ENCODE measurements at places on chromosomes 1 and 21.

GRCh38 chr1:163442895-163443294, 121.1 kb downstream of the NUF2 start:
- DNase-seq = no peak

DNA sequence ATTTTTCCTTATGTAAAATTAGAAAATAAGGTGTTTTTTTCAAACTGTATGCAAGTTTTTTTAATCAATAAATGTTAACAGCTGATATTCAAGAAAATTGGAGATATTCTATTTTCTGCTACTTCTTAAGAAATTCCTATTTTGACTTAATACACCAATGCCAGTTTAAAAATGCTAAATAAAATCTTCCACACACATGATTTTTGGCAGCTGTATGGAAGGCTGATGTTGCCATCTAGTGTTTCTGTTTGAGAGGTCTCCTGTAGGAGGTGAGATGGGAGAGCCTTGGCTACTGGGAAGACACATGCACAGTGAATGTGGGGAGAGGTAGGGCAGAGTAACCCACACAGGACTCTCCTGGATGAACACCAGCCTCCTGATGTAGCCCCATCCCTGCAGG, 29.2 kb upstream of the OR2B11 start:
- no peak for DNase-seq

DNA sequence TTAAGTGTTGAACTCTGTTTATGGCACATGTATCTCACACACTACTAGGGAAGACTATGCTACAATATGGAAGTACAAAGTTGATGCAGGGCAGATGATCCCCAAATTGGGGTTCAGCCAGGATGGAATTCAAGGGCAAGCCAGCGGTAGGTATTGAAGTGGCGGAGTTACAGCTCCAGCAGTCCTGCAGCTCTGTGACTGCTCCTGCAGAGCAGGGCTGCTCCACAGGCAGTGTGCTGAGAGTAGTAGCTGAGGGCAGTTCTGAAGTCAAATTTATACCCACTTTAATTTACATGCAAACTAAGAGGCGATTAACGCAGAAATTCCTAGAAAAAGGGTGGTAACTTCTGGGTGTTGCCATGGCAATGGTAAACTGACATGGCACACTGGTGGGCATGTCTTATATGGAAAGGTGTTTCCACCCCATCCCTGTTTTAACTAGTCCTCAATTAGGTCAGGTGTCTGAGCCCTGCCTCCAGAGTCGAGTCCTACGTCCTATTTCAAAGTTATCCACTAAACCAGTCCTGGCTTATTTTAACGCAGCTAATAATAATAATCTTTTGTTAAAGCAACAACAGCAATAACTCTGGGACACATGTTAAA, 20.6 kb upstream of the CENPF start:
- DNase-seq = no peak

DNA sequence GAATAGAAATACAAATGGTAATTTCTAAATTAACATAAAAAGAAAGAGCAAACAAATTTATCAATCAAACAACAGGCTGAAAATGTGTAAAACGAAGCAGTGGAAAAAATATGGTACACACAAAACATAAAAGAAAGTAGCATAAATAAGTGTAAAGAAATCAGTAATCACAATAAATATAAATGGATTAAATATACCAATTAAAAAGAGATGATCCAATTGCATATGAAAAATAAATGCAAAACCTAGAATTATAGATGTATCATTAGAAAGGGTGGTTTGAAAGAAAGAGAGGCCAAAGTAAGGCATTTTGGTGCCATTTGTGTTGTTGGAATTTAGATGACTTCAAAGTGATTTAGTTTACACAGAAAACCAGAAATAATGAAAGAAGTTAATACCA, 202.2 kb downstream of the PTBP2 start:
- DNase-seq = no peak

GRCh38 chr1:29133861-29134694, 10.4 kb upstream of the TMEM200B start:
- no peak for DNase-seq

GRCh38 chr1:100979631-100980030, 46.0 kb downstream of the DPH5 start:
- no peak for DNase-seq

DNA sequence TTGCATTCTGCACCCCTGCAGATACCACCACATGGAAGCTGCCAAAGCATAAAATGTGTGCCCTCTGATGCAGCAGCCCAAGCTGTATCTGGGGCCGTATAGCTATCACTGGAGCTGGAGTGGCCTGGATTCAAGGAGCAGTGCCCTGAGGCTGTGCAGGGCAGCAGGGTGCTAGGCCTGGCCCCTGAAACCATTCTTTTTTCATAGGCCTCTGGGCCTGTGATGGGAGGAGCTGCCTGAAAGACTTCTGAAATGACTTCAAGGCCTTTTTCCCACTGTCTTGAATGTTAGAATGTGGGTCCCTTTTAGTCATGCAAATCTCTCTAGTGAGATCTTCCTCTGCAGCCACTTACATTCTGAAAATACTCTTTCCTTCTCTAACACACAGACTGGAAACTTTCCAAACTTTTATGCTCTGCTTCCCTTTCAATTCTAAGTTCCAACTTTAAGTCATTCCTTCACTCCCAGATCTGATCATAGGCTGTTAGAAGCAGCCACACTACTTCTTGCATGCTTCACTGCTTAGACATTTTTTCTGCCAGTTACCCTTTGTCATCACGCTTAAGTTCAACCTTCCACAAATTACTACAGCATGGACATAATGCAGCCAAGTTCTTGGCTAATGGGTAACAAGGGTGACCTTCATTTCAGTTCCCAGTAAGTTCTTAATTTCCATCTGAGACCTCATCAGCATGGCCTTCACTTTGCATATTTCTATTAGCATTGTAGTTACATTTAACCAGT, 42.4 kb downstream of the DRAM2 start:
- DNase-seq = no peak

Data from NCI-H524 treated with DMSO at 0.1 percent for 48 hours (cell line).